ENCODE measurements at places on chromosomes 5 and 9.

GRCh38 chr5:51383131-51384121, at the start of gene ISL1:
Gene ISL1 (plus strand): TSS chr5:51383448. CDS start chr5:51383672, 224 bp downstream.
- DNase-seq = no peak

DNA sequence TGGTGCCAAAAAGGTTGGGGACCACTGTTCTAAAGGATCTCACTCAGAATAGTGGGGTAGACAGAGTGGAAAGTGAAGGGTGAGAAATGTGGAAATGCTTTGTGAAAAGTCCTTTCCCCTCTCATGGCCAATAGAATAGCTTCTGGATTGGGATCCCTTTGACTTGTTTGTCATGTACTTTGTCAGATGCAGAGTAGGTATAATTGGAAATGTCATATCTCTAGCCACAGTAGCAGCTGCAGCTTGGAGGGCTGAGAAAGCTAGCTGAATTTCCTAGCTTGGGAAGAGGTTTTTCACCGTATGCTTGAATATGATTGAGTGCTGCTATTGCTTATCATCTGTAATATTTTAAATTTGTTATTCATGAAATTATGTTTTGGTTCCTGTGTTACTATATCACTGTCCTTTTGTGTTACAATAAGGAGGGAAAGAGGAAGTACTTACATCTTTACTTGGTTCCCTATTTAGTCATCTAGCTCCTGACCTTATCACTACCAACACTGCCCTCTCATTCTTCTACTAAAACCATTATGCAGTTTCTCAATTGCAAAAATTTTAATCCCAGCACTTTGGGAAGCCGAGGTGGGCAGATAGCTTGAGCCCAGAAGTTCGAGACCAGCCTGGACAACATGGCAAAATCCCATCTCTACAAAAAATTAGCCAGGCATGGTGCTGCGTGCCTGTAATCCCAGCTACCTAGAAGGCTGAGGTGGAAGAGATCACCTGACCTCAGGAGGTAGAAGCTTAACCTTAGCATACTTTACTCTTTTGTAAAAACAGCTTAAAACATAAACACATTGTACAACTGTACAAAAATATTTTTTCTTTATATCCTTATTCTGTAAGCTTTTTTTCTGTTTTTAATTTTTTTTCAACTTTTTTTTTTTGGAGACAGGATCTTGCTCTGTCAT, 12.4 kb downstream of the SLC30A5 start:
- no peak for DNase-seq

DNA sequence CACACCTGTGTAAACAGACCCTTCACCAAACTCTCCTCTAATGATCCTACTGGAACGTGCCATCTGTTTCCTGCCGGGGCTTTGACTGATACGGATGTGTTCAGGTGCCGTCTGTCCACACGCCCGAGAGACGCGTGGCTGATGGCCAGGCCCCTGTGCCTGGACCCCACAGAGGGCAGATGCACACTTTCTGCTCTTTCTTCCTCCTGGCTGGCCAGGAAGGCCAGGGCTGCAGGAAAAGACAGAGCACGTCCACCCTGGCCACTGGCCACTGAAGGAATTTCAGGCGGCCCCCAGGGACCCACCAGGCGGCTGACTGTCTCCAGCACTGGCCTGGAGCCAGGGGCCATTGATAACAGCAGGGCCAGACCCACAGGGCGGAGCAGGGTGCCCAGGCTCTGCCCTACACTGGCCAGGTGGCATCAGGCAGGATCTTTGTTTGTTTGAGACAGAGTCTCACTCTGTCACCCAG, 3.6 kb upstream of the ENG start:
- DNase-seq = no peak

DNA sequence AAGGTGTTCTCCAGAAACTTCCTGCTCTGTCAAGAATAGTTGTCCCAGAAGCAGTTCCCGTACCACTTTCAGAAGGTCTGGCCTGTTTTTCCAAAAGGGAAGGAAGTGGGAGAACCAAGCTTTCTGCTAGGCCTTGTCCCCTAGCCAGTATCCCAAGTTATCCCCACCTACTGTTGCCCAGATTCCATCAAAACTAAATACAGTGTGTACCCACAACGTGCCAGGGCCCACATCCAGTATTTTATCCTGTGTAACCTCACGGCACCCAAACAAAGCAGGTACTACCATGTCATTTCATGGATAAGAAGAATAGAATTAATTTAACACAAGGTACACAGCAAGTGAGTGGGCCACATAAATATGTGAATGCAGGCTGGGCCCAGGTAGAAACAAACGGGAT, 126.2 kb downstream of the CDK5RAP2 start:
- no peak for DNase-seq

- no peak for DNase-seq
These were observed 176.6 kb downstream of the FBXL7 start for GRCh38 chr5:15676591-15676990.

DNA sequence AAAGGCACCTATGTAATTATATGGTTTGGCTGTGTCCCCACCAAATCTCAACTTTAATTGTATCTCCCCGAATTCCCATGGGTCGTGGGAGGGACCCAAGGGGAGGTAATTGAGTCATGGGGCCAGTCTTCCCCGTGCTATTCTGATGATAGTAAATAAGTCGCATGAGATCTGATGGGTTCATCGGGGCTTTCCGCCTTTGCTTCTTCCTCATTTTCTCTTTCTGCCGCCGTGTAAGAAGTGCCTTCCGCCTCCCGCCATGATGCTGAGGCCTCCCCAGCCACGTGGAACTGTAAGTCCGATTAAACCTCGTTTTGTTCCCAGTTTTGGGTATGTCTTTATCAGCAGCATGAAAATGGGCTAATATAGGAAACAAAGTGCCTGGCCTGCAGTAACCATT, 56.6 kb downstream of the TSPAN17 start:
- DNase-seq = no peak

GRCh38 chr5:115260248-115260647, 2.4 kb downstream of the PGGT1B start:
- no peak for DNase-seq
